ENCODE measurements at places on chromosomes 11 and 22.

- H3K27me3 ChIP-seq, result peaks cover 5% of the 10 kb centered on the region
- H3K36me3 ChIP-seq, result no peaks in the 10 kb centered on the region
- peaks cover 18% of the 10 kb centered on the region for H3K4me1 ChIP-seq
- no peak for DNase-seq
- H3K4me3 ChIP-seq, result no peak overlapping the region
Measured at GRCh38 chr11:113245216-113245615, 69.2 kb upstream of the TTC12 start.

GRCh38 chr11:22317656-22318055 lies 20.5 kb upstream of the SLC17A6 start:
- no peak for DNase-seq
- no peaks in the 10 kb centered on the region for H3K36me3 ChIP-seq
- no peak overlapping the region for H3K27ac ChIP-seq
- H3K4me1 ChIP-seq, result no peaks in the 10 kb centered on the region

GRCh38 chr22:34160141-34160783 lies 240.0 kb upstream of the LARGE1 start:
- H3K36me3 ChIP-seq, result no peaks in the 10 kb centered on the region
- no peaks in the 10 kb centered on the region for H3K4me1 ChIP-seq
- DNase-seq, result no peak
- H3K27ac ChIP-seq, result no peak overlapping the region

DNA sequence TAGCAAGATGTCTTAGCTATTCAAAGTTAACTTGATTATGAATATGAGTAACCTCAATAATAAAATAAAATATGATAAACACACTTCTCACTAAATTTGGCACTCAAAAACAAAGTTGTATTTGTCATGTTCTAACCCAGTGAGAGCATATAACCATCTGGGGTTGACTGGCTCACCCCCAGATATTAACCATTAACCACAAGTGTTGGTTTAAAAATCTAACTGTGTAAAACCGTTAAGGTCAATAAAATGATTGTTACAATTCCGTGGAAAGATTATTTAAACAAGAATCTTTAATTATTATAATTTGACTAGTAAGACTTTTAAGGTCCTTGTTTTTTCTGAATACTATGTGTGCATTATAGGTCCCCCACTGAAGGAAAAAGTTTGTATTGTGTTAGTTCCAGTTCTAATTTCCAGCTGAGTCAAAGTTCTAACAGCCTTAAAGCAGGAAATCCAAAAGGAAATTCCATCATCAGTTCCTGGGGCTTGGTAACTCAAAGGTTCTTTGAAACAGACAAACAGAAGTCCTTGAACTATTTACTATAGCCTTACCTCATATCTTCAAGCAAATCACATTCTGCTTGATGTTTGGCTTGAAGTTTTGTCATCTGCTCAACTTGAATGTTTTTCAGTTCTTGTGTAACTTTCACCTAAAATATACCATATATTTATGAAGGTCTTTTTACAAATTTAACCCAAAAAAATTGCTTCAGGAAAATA lies 2.5 kb downstream of the FCHSD2 start:
- peaks cover 9% of the 10 kb centered on the region for H3K4me1 ChIP-seq
- H3K4me3 ChIP-seq, result no peak overlapping the region
- no peak for DNase-seq
- H3K36me3 ChIP-seq, result no peaks in the 10 kb centered on the region
- no peaks in the 10 kb centered on the region for H3K27me3 ChIP-seq
